Thymus (tissue), 14 donors: ENCODE measurements at places on chromosomes 16 and 17.

GRCh38 chr17:53462393-53462811, 360.3 kb upstream of the KIF2B start:
- no peak for DNase-seq

DNA sequence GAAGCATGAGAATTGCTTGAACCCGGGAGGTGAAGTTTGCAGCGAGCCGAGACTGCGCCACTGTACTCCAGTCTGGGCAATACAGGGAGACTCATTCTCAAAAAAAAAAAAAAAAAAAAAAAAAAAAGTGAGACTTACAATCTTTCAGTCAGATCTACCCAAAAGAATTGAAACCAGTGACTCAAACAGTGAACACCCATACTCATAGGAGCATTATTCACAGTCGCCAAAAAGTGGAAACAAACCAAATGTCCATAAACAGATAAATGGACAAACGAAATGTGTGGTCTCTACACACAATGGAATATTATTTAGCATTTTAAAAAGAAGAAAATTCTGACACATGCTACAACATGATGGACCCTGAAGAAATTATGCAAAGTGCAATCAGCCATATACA, 9.1 kb upstream of the SCNN1B start:
- DNase-seq = no peak

DNA sequence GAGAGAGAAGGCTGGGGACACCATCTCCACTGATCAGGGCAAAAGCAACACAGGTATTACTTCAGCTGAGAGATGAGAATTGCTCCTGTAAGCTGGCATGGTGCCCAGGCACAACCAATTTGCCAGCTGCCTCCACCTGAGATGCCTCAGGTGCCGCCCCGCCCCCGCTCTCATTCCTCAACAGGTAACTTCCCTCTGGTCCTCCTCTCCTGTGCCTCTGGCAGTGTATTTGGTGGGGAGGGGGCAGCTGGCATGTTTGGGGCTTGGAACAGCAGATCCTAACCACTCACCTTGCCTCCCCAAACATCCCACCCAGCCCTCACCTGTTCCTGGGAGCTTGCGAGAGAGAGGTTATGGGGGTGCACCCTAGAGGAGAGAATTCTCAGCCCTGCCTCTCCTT, 2.9 kb upstream of the SRCIN1 start:
- no peak for DNase-seq

DNA sequence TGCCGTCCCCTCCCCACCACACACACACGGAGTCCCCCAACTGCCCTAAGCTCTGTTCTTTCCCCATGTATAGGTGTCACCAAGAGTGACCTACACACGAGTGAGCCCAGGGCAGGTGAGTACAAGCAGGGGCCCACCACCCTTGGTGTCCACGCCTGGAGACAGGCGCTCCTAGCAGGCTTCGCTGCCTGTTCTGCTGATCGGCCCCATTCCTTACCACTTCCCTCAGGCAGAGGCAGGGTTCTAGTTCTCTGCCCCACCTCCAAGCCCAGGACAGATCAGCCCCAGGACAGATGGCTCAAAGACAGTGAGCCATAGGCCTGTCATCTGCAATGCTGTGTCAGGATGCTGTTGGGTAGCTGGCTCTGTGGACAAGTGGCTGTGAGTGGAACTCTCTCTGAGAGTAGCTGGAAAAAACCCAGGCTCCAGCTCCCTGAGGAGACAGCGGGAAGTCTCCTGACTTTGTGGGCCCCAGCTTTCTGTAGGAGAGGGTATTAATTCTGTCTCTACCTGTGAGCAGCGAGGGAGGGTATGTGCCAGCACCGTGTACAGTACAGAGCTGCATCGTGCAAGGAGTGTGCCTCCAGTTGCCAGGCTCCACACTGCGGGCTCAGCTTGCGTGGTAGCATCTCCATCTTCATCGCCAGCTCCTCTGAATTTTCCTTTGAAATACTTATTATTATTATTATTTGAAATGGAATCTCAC, 897 bp downstream of the TP53I13 start:
- no peak for DNase-seq

DNA sequence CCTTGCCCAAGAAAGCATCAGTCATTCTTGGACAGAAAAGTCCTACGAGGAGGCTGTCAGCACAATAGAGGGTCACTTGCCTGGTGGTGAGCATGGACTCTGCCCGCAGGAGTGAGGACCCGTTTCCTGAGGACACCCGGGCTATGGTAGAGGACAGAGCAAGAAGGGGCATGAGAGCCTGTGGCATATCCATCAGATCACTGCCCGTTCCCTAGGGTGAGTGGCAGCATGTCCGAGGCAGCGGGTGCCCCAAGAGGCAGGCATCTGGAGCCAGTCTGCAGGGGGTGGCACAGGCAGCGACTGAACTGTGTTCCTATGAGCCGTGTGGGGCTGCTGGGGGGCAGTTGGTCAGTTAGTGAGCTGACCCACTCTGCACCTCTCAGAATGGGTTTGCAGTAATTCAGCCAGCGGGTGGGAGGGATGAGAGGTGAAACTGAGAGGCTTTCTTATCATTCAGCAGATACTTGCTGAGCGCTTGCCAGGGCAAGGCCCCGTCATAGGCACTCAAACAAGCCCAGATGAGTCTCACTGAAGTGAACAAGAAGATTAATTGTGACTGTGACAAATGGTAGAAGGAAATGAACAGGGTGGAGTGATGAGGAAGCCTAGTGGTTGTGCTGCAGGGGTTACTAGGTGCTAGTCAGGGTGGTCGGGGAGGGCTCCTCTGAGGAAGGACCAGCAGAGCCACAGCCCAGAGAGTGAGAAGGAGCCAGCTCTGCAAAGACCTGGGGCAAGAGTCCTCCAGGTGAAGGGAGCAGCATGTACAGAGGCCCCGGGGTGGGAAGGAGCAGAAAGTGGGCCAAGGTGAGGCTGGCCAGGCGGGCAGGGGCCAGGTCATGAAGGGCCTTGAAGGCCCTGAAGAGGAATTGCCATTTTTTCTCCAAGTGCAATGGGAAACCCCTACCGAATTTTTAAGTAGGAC, 87.9 kb downstream of the CLEC16A start:
- no peak for DNase-seq

DNA sequence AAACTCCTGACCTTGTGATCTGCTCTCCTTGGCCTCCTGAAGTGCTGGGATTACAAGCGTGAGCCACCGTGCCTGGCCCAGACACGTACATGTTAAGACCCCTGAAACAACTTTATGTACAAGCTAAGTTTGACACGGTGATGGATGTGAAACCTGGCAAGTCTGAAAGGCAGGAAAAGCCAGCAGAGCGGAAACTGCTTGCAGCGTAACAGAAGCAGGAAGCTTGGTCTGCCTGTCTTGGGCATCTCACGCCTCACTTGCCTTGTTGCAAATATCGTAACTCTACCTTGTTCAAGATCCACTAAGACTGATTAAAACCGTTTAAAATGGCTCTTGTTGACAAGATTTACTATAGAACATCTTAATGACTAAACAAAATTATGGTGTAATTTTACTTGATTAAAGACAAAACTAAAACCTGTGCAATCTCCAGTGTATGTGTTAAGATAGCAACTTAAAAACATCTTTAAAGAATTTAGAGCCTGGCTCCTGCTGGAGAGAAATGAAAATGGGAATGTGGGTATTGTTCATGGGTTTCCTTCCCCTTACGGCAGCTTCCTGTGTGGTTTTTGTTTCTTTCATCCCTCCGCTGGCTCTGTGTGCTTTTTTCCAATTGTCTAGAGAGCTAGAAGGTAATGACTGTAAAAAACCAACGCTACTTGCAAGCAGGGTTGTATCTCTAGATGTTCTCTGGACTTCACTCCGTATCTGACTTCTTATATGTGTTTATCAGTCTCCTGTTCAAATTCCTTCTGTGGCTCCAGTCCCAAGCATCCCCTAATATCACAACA, 477.6 kb downstream of the XYLT1 start:
- peak; percentile 32 for DNase-seq

DNA sequence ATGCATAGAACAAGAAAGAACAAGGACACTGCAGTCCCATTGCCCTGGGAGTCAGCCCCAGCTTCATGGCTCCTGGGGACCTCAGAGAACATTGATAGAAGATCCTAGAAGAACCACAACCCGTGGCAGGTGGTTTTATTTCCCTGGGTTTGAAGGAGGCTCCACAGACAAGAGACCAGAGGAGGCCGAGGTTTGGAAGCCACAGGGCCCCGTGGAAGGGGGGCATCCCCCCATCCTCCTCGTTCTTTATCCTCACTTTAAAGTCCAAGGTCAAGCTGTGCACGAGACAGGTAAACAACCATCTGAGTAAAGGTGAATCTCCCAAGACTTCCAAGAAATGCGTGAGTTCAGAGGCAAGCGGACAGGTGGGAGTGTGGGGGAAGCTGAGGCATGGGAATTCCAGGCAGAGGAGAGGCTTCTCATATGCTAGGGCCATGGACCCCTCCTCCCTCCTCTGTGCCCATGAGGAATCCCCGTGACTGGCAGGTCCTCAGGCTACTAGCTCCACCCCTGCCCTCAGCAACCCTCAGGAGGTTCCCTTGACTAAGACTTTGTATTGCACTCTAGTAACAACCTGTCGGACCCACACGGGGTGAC, 849 bp upstream of the SULT1A1 start:
- no peak for DNase-seq
